Heart left ventricle (tissue), 16 donors: ENCODE measurements at places on chromosomes 4 and X. TPM values are rescaled to one million over a fixed set of nuclear protein-coding genes. Genes with fewer than 3 reads are reported as not detected.
A peak's percentile ranks its signal among the peaks of the same experiment; 100 is the strongest.

- no peak for DNase-seq
Measured at GRCh38 chr4:11631416-11631815, 202.7 kb upstream of the HS3ST1 start.

Gene CLDN22
- polyA plus RNA-seq: not detected

DNA sequence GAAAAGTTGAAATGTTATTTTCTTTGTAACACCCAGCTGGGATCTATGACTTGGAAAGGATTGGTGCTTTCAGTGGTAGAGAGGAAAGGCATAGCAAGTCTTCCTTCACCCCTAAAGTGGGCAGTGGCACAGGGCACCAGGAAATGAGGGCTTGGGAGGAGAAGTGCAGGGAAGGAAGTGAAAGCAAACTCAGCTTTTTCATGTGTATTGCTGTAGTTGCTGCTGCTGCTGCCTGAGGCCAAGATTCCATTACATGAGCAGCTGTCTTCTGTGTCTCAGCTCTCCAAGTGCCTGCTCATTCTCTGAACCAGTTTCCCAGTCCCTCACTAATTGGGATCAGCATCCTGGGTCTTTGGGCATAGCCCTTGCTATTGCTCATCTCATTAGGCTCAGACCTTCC lies 2.6 kb downstream of the HCCS start:
- DNase-seq: no peak

Gene RAI2
- polyA plus RNA-seq: 21.5 TPM

Gene DNAAF6
- not detected for polyA plus RNA-seq

DNA sequence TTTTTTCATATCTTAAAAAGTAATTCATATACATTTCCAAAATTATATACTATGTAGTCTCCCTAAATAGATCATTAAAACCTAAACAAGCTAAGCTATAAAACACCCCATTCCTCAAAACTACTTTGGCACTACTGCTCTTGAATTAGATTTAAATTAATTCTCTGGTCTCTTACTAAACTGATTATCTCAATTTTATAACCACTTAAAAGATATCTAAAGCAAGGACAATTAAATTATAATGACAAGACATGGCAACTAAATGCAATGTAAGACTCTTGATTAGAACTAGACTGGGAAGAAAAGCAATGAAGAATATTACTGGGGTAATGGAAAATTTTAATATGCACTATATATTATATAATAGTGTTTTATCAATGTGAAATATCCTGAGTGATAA lies 27.9 kb downstream of the TMEM184C start:
- DNase-seq: no peak

DNA sequence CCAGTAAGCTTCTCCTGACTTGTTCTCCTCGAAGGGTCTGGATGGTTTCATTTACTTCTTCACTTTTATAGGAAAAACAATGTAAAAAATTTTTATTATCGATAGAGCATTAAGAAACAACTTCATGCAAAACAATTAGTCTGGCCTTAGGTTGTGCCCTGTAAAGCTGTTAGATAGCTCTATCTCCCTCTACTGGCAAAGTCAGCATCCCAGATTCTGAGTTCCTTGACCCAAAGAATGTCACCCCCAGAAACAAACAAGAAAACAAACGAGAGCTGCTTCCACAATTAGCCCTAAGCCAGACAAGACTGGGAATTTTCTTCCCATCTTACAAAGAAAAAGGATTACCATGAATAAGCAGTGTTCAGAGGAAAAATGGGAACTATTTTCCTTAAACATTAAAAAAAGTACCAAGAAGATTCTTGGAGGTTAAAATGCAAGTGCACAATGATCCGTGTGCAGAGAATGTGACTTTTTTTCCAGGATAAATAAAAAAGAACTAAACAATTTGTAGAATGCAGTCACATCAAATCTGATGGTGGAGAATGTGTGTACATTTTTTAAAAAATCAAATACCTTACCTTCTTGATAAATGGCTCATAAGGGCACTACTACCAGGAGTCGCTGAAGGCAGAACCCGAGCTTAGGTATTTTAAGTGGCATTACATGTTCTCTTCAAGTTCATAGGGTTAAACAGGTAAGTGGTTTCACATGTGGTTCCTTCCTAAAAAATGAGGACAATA lies 293.2 kb downstream of the FBXO8 start:
- no peak for DNase-seq

GRCh38 chr4:6769233-6769988 lies 13.1 kb upstream of the KIAA0232 start:
- no peak for DNase-seq

Gene XAGE1B
- polyA plus RNA-seq: not detected

Gene GABRG1
- not detected for polyA plus RNA-seq

GRCh38 chrX:142256935-142257334 lies 51.8 kb upstream of the MAGEC2 start:
- no peak for DNase-seq

- no peak for DNase-seq
Measured at GRCh38 chr4:37780444-37781130, 45.9 kb upstream of the PGM2 start.

GRCh38 chr4:76209881-76210280 lies 3.7 kb downstream of the SCARB2 start:
- DNase-seq: no peak

- no peak for DNase-seq
Measured at GRCh38 chrX:72100824-72101351, 30.8 kb downstream of the RTL5 start.

Gene ARHGAP4
- 15.9 TPM for polyA plus RNA-seq

DNA sequence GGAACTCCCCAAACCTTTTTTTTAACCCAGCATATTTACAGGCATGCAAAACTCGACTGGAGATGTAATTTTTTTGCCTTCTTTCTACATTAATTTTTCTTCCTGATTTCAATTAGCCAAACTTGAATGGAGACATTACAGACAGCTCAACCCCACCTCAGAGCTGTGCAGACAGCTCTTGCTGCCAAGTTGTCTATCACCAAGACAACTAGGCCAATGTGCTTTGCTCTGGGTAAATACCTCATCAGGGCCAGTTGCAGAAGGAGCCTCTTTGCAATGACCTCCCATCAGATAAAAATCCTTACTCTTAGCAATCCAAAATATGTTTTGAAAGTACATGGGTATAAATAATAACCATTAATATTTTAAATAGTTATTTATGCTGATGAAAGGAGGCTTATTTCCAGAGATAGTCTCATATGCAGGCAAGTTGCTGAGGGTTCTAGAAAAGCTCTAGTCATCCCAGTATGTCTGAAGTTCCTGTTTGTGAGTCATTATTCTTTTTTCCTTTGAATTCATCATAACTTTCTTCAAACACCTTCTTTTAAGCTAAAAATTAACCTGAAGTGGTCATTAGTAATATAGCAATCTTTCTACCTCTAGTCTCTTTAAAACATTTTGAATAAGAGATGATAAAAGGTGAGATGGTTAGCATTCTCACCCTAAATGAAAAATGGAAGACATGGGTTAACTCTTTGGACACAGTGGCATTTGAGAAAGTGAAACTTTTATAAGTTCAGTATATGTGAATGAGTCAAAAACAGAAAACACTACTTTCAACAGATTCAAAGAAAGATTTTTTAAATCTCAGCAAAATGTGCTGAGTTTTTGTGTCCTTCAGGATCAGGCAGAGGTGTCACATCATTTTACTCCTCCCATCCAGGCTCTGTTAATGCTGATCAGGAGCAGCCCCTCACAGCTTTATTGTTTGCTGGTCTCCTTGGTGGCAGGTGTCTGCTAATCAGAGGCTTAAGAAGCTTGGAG lies 475.5 kb upstream of the FGF16 start:
- no peak for DNase-seq

GRCh38 chrX:42739258-42739657 lies 38.7 kb downstream of the PPP1R2C start:
- DNase-seq: no peak

- DNase-seq: no peak
Measured at GRCh38 chr4:185651137-185651677, 115.9 kb upstream of the PDLIM3 start.

- DNase-seq: no peak
Measured at GRCh38 chr4:184331268-184331995, 113.8 kb upstream of the ENPP6 start.

DNA sequence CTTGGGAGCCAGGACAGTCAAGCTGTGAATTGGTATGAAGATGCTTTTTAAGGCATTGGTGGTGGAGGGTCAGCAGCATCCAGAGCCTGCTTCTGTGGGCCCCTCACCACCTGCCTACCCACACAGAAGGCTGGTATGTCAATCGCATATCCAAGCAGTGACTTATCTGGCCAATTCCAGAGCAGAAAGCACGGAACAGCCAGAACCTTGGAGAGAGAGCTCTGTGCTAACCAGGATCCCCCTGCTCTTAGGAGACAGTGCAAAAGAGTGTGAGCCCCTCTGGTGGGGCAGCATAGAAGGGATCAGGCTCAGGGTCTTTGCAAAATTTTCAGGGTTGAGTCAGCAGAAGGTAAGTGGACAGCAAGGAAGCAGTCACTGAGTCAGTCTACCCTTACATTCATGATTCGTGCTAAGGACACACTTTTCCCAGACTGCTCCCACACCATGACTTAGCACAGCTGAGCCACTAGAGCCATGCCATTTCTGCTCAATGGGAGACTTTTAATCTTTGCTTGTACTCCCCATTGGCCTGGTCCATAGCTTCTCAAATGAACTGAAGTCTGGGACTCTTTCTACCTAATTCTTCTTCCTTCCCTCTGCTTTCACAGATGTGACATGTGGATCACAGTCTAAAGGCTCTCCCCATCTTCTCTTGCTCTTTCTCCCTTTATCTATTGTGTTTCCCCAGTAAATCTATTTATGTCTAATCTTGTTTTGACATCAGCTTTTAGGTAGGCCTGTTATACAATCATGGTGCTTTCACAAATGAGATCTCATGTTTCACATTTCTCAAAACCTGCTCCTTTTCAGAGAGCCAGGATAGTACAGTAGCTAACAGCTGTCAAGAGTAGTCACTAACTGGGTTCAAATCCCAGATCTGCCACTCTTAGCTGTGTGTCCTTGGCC lies 20.0 kb downstream of the MORF4L2 start:
- no peak for DNase-seq

Gene FRG2
- polyA plus RNA-seq: not detected

DNA sequence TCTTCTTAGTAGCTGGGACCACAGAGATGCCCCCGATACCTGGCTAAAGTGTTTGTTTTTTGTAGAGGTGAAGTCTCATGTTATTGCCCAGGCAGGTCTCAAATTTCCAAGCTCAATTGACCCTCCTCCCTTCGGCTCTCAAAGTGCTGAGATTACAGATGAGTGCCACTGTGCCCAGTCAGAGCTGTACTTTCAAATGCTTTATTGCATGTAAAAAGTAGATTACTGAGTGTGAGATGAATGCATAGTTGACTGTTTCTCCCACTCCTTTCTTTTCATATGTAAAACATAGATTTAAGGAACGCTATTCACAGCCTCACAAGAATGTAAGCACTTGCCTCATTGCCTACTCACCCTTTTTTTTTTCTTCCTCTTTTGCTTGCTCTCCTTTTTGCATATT lies 984.4 kb upstream of the PABPC4L start:
- DNase-seq: no peak

DNA sequence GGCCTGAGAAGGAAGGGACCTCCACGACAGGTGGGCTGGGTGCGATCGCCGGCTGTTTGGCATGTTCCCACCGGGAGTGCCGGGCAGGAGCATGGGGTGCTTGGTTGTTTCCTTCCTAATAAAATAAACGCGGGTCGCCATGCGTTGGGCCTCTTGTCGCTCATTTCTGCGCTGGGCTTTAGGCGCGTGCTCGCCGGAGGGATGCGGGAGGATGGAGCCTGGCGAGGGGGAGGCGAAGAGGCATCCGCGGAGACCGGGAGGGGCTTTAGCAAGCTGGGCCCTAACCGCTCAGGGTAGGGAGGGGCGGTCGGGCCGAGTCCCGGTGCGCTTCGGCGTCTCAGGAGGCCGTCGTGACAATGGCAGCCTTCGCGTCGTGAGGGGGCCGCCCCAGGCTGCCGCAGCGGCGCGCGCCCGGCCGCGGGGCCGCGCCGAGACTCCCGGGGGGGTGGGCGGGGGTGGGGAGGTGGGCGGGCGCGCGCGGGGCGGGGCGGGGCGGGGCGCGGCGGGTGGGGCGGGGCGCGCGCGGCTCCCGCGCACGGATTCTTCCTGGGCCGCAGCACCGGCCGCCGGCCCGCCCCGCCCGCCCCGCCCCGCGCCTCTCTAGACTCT lies 476 bp upstream of the GDI1 start:
- DNase-seq: peak; percentile 45

- no peak for DNase-seq
Measured at GRCh38 chr4:101218894-101219293, 128.4 kb downstream of the PPP3CA start.

Gene PDZD4
- 2.4 TPM for polyA plus RNA-seq

DNA sequence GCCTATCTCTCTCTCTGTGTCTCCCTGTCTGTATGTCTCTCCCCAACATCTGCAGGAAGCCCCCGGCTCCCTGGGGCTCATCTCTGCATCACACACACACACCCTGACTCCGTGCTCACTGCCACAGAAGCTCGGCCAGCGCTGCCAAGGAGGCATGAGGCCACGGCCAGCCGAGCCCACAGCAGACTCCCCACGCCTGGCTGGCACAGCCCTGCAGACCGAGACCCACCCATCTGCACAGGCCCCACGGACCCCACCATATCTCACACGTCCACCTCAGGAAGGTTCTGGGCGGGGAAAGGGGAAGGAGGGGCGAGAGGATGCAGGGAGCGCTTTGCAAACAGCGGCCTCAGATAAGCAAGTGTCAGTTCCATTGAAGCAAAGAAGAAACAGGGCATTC lies 28.5 kb upstream of the SLC25A6 start:
- DNase-seq: no peak

Gene SLC10A3
- 12.2 TPM for polyA plus RNA-seq

- DNase-seq: no peak
Measured at GRCh38 chrX:7247346-7247745, 99.4 kb upstream of the PUDP start.

Gene PRDM5
- polyA plus RNA-seq: 2.1 TPM

- DNase-seq: no peak
Measured at GRCh38 chrX:120315776-120316175, 4.5 kb upstream of the TMEM255A start.

Gene TECRL
- 353 TPM for polyA plus RNA-seq

Gene DCAF8L2
- not detected for polyA plus RNA-seq

DNA sequence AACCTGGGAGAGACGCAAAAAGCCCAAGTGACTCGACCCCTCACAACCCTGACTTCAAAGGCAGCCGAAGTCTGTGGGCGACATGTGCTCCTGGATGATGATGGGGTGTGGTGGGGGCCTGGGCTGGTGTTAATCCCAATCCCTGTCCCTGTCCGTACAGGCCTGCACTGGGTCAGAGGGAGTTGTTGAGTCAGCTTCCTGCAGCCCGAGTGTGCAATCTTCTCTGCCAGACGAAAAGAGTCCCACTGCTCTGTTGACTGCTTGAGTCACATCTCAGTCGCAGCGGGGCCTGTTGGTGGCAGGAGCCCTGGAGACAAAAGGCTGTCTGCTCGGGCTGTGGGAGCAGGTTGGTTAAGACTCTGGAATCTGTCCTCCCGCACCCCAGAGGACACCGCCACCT lies 10.3 kb downstream of the FAM3A start:
- DNase-seq: no peak

Gene HSFX2
- polyA plus RNA-seq: 0.57 TPM

Gene FGF2
- 4.1 TPM for polyA plus RNA-seq

Gene BST1
- 1.9 TPM for polyA plus RNA-seq

GRCh38 chr4:2353222-2354107 lies 65.0 kb downstream of the ZFYVE28 start:
- DNase-seq: peak; percentile 58

- DNase-seq: no peak
Measured at GRCh38 chr4:188400451-188400850, 261.2 kb downstream of the TRIML1 start.

- DNase-seq: peak; percentile 17
Measured at GRCh38 chrX:3576886-3577501, 136.5 kb downstream of the PRKX start.
